ENCODE measurements at places on chromosomes 1 and 21.

DNA sequence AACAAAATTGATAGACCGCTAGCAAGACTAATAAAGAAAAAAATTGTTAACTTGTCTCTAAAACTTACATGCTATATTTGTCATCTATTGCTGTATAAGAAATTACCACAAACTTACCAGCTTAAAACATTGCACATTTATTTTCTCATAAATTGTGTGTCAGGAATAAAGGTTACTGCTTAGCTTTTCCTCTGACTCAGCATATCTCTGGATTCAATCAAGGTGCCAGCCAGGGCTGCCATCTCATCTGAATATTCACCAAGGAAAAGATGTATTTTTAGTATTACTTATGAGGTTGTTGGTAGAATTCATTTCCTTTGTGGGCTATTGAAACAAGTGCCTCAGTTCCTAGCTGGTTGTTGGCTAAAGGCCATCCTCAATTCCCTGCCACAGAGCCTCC is 912.6 kb upstream of the NEGR1 start:
- no peaks in the 10 kb centered on the region for H3K36me3 ChIP-seq
- DNase-seq: no peak
- H3K4me3 ChIP-seq: no peak overlapping the region
- no peak overlapping the region for H3K27ac ChIP-seq
- no peaks in the 10 kb centered on the region for H3K27me3 ChIP-seq

- no peaks in the 10 kb centered on the region for H3K36me3 ChIP-seq
- DNase-seq: no peak
- no peak overlapping the region for H3K27ac ChIP-seq
- H3K4me3 ChIP-seq: no peak overlapping the region
- H3K27me3 ChIP-seq: no peaks in the 10 kb centered on the region
- no peaks in the 10 kb centered on the region for H3K4me1 ChIP-seq
These were observed 22.9 kb upstream of the DISP3 start for GRCh38 chr1:11455967-11456570.

GRCh38 chr1:27931759-27932158 is 3.0 kb upstream of the SMPDL3B start:
- no peaks in the 10 kb centered on the region for H3K4me1 ChIP-seq
- H3K36me3 ChIP-seq: no peaks in the 10 kb centered on the region
- no peak overlapping the region for H3K4me3 ChIP-seq
- H3K27ac ChIP-seq: no peak overlapping the region
- DNase-seq: no peak

DNA sequence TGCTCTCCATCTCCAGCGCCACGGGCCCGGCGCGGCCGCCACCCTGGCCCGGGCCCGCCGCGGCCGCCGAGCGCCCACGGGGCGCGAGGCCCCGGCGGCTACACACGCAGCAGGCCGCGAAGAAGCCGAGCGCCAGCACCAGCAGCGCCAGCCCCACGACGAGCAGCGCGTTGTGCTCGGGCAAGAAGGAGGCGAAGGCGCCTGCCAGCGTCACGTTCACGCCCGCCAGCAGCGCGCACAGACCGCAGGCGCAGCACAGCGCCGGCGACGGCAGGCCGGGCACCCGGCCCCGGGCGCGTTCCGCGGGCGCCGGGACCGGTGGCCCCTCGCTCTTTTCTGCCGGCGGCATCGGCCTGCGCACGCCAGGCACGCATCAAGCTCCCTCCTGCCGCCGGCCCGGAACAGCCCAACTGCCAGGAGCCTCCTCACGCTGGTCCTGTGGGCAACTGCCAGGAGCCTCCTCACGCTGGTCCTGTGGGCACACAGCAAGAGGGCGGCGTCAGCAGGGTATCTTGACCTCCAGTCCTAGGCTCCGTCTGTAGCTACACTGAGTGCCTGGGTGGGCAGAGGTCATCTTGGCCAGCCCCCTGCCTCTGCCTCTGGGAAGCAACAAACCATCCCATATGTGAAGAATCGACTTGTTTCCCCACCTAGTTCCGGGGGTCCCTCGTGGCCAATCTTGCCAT is 18.1 kb downstream of the KNCN start:
- peak overlapping the region; percentile 35 for H3K27ac ChIP-seq
- H3K36me3 ChIP-seq: no peaks in the 10 kb centered on the region
- H3K4me3 ChIP-seq: peak overlapping the region; percentile 40

DNA sequence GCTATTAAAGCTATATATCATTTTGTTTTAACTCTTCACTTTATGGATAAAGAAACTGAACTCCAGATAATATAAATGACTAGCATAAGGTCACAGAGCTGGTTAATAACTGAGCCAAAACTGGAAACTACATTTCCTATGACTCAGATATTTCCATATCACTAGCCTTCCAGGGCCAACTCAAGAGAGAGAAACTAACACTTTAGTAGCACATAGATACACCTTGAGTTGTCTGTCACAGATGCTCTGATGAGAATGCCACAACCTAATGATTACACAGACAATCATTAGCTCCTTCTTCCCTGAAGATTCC is 40.7 kb downstream of the NME7 start:
- H3K4me1 ChIP-seq: peaks cover 15% of the 10 kb centered on the region
- DNase-seq: no peak
- no peaks in the 10 kb centered on the region for H3K27me3 ChIP-seq
- H3K36me3 ChIP-seq: no peaks in the 10 kb centered on the region
- H3K4me3 ChIP-seq: no peak overlapping the region

- no peak overlapping the region for H3K27ac ChIP-seq
- no peaks in the 10 kb centered on the region for H3K4me1 ChIP-seq
- H3K36me3 ChIP-seq: no peaks in the 10 kb centered on the region
- no peak overlapping the region for H3K4me3 ChIP-seq
These were observed 7.9 kb upstream of the ERICH3 start for GRCh38 chr1:74681449-74681848.

DNA sequence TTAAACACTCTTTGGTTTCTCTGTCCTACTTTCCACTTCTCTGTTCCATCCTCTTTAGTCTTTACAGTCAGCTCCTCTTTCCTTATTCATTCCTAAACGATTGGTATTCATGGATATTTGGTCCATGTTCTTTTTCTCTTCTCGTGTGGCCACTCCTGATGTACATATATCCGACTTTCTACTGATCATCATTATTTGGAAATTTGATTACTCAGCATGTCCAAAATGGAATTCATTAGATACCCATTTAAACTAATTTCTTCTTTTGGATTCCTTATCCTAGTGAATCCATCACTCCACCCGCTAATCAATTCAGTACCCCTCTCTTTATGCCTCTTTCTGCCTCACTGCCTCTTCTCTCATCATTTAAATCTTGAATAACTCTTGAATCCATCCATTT is 43.8 kb upstream of the TNFSF18 start:
- H3K27ac ChIP-seq: no peak overlapping the region
- H3K4me1 ChIP-seq: no peaks in the 10 kb centered on the region
- H3K36me3 ChIP-seq: no peaks in the 10 kb centered on the region
- no peak overlapping the region for H3K4me3 ChIP-seq

- H3K4me3 ChIP-seq: peak overlapping the region; percentile 90
- no peak for DNase-seq
- H3K36me3 ChIP-seq: no peaks in the 10 kb centered on the region
- H3K27ac ChIP-seq: peak overlapping the region; percentile 77
- H3K27me3 ChIP-seq: no peaks in the 10 kb centered on the region
- H3K4me1 ChIP-seq: peaks cover 62% of the 10 kb centered on the region
These were observed 1.6 kb downstream of the BCAR3 start for GRCh38 chr1:93680076-93680419.

DNA sequence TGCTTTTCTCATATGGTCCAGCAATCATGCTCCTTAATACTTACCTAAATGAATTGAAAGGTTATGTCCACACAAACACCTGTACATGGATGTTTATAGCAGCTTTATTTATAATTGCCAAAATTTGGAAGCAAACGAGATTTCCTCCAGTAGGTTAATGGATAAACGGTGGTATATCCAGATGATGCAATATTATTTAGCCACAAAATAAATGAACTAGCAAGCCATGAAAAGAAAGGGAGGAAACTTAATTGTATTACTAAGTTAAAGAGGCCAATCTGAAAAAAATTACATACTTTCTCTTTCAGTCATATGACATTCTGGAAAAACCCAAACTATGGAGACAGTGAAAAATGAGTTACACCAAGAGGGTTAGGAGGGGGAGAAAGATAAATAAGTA is 76.3 kb upstream of the LRRC7 start:
- no peaks in the 10 kb centered on the region for H3K4me1 ChIP-seq
- H3K4me3 ChIP-seq: no peak overlapping the region
- no peaks in the 10 kb centered on the region for H3K27me3 ChIP-seq
- no peaks in the 10 kb centered on the region for H3K36me3 ChIP-seq
- DNase-seq: no peak

DNA sequence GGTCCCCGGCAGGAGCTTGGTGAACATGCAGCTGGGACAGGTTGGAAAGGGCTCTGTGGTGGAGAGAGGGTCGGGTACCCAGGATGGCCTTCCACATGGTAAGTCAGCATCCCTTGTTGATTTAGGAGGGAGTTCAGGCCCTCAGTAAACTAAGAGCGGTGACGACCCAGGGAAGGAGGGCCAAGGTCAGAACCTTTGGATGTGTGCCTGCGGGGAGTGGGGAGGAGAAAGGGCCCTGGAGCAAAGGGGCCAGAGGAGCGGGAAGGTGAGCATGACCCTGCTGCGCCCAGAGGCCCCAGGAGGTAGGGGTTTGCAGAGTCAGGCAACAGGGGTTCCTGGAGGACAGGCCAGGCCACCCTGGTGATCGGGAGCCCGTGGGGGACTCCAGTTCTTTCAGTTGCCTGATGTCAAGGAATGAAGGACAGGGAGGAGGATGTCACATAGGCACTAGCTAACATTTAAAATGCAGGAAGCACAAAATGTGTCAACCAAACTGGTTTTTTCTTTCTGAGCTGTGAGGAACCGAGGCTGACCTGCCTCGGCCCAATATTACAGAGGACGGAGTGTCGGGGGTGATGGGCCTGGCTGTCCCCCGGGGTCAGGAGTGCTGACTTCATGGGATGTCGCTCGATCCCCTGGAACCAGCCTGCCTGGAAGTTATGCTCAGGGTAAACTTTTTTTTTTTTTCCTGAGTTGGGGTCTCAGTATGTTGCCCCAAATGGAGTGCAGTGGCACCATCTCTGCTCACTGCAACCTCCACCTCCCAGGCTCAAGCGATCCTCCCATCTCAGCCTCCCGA is 117.4 kb upstream of the SLC45A1 start:
- H3K36me3 ChIP-seq: no peaks in the 10 kb centered on the region
- H3K27me3 ChIP-seq: no peaks in the 10 kb centered on the region
- H3K27ac ChIP-seq: no peak overlapping the region
- DNase-seq: no peak
- H3K4me1 ChIP-seq: peaks cover 26% of the 10 kb centered on the region

DNA sequence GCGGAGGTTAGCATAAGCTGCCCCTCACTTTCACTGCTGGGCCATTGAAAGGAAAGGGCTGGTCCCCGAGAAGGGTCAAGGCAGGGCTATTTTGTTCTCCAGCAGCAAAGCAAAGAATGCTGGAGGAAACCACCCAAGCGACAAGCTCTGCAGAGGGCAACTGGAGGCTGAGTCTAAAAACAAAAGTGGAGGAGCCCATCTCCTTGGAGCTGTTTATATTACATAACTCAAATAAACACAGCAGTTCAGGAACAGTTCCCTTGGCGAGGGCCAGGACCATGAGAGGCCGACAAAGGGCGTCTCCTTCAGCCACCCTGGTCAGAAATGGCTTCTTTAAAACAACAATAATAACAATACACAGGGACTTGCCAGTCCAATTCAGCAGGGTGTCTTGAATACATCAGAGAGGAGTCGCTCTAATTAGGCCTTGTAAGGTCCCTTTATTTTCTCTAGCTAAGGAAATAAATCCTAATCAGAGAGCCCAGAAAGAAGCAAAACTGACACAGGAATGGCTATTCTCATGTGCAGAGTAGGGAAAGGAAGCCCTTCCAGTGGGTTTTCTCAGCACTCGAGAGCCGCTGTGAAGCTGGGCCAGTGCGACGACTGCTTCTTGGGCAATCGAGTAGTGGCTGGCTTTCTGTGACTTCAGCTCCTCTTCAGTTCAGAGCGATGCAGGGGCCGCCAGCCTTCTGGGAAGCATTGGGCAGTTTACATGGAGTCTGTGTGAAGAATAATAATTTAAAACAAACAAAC is 57.0 kb upstream of the TARBP1 start:
- H3K27ac ChIP-seq: peak overlapping the region; percentile 99
- H3K27me3 ChIP-seq: no peaks in the 10 kb centered on the region
- H3K36me3 ChIP-seq: no peaks in the 10 kb centered on the region
- no peak overlapping the region for H3K4me3 ChIP-seq
- H3K4me1 ChIP-seq: peaks cover 77% of the 10 kb centered on the region

GRCh38 chr1:151838222-151839081 is 1.2 kb downstream of the C2CD4D start:
- H3K4me3 ChIP-seq: peak overlapping the region; percentile 28
- H3K4me1 ChIP-seq: no peaks in the 10 kb centered on the region
- H3K27me3 ChIP-seq: no peaks in the 10 kb centered on the region

DNA sequence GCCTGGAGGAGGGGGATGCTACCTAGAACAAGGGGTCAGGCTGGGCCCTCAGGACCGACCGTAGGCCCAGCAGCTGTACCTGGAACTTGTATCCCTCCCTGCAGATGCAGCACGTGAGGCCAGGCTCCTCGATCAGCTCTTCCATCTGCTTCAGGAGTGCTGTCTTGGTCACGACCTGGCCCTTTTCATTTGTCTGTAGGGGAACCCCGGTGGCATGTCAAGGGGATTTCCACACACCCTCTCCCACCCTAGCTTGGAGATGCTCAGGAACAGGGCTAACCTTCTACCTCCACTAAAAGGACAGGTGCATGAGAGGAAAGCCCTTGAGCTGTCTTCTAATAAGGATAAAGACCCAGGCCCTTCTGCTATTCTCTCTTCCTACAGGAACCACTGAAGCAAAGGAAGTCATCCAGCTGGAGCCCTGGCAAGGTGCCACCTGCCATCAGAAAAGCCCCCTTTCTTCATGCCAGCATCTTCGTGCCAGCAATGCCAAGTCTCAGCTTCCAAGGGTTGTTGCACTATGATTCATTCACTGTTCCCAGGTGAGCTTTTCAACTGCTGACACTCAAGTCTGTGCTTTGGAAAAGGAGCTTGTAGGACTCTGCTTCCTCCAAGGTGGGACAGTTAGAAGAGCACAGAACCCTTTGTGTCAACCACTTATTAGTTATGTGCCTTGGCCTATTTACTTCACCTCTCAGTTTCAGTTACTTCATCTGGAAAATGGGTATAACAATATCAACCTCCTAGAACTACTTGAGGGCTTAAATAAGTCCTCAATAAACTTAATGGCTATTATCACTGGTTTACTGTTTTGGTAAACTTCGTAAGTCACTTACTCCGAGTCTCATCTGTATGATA is 122.1 kb downstream of the UBR4 start:
- H3K27ac ChIP-seq: no peak overlapping the region
- no peak for DNase-seq
- no peaks in the 10 kb centered on the region for H3K27me3 ChIP-seq
- H3K36me3 ChIP-seq: peaks cover 100% of the 10 kb centered on the region
- no peak overlapping the region for H3K4me3 ChIP-seq
- no peaks in the 10 kb centered on the region for H3K4me1 ChIP-seq

- no peaks in the 10 kb centered on the region for H3K4me1 ChIP-seq
- peak overlapping the region; percentile 95 for H3K27ac ChIP-seq
- H3K4me3 ChIP-seq: peak overlapping the region; percentile 95
- H3K36me3 ChIP-seq: peaks cover 11% of the 10 kb centered on the region
- no peaks in the 10 kb centered on the region for H3K27me3 ChIP-seq
- no peak for DNase-seq
These were observed 706 bp downstream of the C21orf91 start for GRCh38 chr21:17818186-17819113.

GRCh38 chr1:11059155-11059967 is 457 bp downstream of the SRM start:
- H3K4me3 ChIP-seq: peak overlapping the region; percentile 96
- H3K27me3 ChIP-seq: no peaks in the 10 kb centered on the region
- H3K27ac ChIP-seq: peak overlapping the region; percentile 78
- peaks cover 17% of the 10 kb centered on the region for H3K4me1 ChIP-seq
- H3K36me3 ChIP-seq: peaks cover 8% of the 10 kb centered on the region
